GM06990 (cell line): ENCODE measurements at places on chromosomes 6 and 20.

DNA sequence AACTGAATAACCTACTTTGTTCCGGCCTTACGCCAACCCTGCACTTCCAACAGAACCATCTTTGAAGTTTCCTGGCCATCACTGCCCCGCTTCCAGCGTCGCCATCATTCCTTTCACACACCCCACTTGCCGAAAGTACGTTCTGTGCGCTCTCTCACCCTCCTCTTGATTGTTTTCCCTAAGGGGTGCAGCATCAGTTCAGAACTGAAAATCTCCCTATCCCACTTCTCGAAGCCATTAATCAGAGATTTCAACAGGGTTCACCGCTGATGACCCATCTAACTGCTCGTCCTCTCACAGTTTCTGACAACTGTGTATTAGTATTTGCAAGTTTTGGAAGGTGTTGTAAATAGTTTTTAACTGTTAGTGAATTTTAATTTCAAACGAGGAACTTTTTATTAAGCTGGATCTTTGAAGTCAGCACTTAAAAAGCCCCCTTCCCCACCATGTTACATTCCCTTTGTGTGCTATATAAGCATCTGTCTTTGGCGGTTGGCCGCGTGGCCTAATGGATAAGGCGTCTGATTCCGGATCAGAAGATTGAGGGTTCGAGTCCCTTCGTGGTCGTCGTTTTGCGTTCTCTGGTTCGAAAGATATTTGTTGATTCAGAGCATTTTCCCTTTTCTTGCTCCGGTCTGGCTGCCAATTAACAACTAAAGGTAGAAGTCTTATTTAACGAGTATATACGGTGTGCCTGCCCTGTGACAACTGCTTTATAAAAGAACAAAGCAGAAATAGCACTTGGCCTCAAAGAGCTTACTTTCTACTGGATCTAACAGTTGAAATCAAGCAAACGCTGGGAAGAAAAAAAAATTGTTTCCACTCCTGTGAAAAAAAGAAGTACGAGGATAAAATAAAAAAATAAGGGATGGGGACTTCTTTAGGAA, 42.6 kb downstream of the TRIM27 start:
- DNase-seq, result peak; percentile 28

DNA sequence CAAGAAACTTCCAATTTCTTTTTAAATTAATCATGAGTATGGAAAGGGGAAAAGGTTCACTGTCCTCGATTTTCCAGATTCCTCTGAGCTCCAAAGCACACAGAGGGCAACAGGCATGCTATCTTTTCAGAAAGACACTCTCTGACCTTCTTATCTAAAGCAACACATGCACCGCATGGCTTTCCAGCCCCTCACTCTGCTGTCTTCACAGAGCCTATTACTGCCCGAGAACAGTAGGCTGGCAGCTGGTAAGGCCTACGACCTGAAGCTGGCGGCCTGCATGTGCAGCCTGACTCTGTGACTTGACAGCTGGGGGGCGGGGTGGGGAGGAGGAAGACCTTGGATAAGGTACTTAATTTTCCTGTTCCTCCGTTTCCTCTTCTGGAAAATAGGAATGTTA, 86.3 kb downstream of the ELOVL4 start:
- DNase-seq, result no peak

DNA sequence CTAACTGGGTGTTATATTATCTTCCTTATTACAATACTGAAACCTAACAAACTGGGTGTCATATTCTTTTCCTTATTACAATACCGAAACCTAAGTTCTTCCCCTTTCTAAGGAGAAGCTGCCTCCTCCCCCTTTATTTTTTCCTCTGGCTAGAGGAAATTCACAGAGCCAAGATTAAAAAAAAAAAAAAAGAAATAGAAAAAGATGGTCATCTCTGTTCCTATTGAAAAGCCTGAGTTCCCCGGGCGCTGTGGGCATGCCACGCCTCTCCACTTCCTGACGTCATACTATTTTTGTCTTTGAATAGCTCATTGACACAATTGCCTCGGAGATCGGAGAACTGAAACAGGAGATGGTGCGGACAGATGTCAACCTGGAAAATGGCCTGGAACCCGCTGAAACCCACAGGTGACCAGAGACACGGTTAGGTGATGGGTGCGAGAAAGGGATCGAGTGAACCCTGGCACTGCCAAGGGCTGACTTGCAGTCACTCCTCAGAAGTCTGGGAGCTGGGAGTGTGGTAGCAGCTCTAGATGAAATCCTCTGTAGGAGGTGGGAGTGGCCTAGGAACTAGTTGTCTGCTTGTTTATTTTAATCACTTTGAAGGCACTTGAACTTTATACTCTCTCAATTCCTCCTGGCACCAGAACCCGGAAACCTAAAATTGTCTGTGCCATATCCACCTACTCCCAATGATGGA, 82.2 kb upstream of the NAA20 start:
- peak; percentile 63 for DNase-seq

- DNase-seq, result no peak
These were observed 44.7 kb downstream of the TNFAIP3 start for GRCh38 chr6:137911675-137912191.

- DNase-seq, result no peak
These were observed 115.1 kb upstream of the FRMD1 start for GRCh38 chr6:168193816-168194721.

- DNase-seq, result no peak
These were observed 248.3 kb downstream of the GMPR start for GRCh38 chr6:16486661-16487060.

GRCh38 chr20:43506238-43506637, 1.3 kb upstream of the L3MBTL1 start:
- DNase-seq, result no peak

- no peak for DNase-seq
These were observed 37.9 kb upstream of the PNRC1 start for GRCh38 chr6:89042664-89043063.

DNA sequence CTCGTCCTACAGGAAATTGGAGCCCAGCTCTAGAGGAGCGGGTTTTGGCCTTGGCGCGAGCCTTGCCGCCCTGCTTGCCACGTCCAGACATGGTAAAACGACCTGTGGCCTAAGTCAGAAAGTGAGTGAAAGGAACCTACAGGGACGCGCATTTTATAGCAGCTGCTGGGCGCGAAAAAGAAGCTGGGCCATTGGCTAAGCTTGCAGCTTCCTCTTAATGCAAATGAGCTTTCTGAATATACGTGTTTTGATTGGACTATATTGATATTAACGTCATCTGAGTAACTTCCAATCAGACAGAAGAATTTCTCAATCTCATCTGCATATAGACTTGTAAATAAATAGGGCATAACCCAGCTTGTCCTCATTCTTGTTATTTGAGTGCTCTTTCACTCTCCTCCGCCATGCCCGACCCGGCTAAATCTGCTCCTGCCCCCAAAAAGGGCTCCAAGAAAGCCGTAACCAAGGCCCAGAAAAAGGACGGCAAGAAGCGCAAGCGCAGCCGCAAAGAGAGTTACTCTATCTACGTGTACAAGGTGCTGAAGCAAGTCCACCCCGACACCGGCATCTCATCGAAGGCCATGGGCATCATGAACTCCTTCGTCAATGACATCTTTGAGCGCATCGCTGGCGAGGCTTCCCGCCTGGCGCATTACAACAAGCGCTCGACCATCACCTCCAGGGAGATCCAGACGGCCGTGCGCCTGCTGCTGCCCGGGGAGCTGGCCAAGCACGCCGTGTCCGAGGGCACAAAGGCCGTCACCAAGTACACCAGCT, 18.9 kb downstream of the OR2B2 start:
- DNase-seq, result no peak

DNA sequence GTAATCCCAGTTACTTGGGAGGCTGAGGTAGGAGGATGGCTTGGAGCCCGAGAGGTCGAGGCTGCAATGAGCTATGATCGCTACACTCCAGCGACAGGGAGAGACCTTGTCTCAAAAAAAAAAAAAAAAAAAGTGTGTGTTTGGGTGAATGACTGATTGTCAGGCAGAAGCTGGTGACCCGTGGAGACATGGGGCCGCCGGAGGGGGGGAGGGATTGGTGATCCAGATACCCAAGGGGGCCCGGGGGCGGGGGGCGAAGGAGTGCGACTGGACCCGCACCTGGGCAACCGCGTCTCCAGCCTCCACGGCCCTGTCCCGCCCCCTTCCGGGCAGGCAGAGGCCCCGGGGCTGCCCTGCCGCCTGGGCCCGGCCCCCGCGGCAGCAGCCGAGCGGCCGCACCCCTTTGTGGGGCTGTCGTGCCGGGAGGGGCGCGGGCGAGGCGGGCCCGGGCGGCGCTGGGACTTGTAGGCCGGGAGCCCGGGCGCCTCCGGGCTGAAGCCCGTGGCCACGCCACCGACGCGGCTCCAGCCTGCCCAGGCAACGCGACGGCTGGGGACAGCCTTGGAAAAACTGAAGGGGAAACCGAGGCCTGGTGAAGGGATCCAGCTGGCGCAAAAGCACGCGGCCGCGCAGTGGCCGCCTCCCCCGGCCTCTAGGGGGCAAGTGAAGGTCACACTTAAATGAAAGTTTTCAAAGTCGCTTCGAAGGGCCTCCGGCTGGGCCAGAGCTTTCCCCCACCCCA, 2.1 kb upstream of the RBM38 start:
- peak; percentile 86 for DNase-seq

GRCh38 chr6:7234547-7234946, 78.5 kb downstream of the SSR1 start:
- DNase-seq, result no peak

DNA sequence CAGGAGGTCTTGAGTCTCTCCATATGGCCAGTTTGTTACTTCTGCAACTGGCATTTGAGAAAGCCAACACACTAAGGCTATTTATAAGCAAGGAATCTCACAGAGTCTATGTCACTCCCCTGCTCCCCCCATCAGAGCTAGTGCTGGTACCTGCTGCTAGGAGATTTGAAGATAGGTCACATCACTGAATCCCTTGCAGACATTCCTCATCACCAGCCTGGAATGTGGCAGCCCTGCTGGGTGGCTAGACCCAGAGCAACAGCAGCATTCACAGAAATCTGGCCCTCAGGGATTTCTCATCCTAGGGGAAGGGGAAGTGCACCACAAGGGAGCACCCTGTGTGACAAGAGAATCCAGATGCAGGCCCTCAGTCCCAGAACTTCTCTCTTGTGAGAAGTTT, 672.1 kb downstream of the HACE1 start:
- DNase-seq, result no peak

GRCh38 chr6:46491628-46492547, 639 bp upstream of the RCAN2 start:
- no peak for DNase-seq

DNA sequence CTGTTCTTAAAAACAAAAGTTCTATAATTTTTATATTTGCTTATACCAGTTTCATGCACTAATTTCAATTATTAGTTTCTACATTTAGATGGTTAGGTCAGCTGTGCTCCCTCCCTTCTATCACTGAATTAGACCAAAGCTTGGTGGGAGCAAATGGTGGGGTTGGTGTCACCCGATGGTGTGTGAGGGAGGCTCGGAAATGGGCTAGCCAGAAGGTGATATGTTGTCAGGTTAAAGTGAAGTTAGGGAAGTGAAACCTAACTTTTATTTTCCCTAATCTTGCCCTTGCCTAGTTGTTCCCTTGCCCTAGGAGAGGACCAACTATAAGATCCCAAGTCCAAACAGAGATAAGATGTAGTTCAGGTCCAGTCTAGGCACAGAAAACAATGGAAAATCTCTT, 38.7 kb downstream of the RPS12 start:
- DNase-seq, result no peak

GRCh38 chr20:34824026-34824425, 1.4 kb downstream of the NCOA6 start:
- DNase-seq, result no peak

DNA sequence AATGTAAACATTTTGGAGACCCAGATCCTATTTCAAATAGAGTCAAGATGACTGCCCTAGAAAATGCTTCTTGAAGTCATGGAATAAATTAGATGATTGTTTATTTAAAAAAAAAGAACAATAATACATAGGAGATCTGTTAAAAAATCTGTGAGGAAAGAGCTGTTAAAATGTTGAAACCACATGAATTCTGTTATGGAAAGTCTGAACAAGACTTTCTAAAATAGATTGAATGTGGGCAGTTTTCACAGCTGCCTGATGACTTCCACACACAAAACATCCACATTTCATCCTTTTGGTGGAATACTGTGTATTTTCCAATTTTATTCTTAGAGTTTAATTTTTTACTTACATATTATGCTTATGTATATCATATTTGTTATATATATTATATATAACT, 186.1 kb downstream of the LAMA2 start:
- DNase-seq, result no peak

DNA sequence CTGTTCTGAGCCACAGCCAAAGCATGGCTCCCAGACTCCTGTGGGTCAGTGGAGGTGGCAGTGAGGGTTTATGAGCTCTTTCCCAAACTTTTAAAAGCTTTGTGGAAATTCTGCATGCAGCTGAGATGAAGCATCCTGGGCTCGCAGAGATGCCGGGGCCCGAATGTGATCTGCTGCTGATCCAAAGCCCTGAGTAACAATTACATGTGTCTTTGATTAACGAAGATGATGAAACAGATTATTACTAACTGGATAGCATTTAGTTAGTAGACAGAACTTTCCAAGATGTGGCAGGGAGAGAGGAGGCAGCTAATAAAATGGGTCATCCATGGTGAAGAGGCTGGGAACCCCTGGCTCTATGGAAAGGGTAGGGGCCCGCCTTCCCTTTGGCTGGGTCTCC, 43.9 kb upstream of the MDFI start:
- DNase-seq, result no peak

GRCh38 chr20:62048821-62049291, 16.8 kb downstream of the TAF4 start:
- DNase-seq, result no peak

DNA sequence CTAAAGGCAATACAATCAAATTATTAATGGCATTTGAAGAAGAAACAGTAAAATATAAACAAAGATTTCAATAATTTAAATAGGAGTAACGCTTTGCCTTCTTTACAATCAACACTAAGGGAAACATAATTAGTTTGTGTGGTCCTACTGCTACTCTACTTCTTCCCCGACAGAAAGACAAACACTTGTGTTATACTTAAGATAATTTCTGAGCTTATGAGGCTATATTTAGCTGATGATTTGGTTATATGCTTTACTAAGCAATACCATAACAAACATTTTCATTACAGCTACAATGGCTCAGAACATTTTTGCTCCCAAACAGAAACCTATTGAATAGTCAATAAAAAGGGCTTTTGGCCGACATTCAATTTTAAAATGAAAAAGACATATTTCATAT, 1217.2 kb upstream of the GJE1 start:
- no peak for DNase-seq

- no peak for DNase-seq
These were observed 287.3 kb upstream of the PLN start for GRCh38 chr6:118260833-118261232.

- DNase-seq, result no peak
These were observed 3.5 kb downstream of the TGM3 start for GRCh38 chr20:2299301-2299700.

- no peak for DNase-seq
These were observed 181.0 kb downstream of the JARID2 start for GRCh38 chr6:15426901-15427300.

GRCh38 chr20:17589161-17589834, 19.4 kb downstream of the DSTN start:
- no peak for DNase-seq
